Urinary bladder (tissue), 4 donors: ENCODE measurements at places on chromosomes 7 and 10. TPM values are rescaled to one million over a fixed set of nuclear protein-coding genes. Genes with fewer than 3 reads are reported as not detected.

The ABCA13 gene
- polyA plus RNA-seq = 0.22 TPM

GRCh38 chr7:102424787-102425218 is 8.6 kb upstream of the ORAI2 start:
- DNase-seq = no peak

DNA sequence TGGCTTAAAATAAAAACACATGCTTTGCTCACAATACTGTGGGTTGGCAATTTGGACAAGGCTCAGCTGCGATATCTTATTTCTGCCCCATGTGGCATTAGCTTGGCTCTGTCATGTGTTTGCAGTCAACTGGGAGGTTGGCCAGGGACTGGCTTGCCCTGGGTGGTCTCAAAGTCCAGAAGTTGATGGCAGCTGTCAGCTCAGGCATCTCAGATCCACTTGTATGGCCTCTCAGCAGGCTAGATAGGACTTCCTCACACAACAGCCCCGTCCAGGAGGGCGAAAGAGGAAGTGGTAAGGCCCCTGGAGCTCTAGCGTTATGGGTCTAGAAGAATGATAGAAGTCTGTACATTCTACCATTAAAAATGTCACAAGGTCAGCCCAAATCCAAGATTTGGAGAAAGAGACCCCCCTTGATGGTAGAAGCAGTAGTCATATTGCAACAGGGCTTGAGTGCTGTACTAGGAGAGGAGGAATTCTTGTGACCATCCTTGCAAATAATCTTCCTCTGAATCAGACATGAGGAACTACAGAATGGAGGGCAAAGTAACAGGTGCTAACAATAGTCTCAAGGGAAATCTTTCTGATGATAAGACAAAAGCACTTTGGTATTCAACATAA is 166.2 kb downstream of the FAM107B start:
- DNase-seq = no peak

DNA sequence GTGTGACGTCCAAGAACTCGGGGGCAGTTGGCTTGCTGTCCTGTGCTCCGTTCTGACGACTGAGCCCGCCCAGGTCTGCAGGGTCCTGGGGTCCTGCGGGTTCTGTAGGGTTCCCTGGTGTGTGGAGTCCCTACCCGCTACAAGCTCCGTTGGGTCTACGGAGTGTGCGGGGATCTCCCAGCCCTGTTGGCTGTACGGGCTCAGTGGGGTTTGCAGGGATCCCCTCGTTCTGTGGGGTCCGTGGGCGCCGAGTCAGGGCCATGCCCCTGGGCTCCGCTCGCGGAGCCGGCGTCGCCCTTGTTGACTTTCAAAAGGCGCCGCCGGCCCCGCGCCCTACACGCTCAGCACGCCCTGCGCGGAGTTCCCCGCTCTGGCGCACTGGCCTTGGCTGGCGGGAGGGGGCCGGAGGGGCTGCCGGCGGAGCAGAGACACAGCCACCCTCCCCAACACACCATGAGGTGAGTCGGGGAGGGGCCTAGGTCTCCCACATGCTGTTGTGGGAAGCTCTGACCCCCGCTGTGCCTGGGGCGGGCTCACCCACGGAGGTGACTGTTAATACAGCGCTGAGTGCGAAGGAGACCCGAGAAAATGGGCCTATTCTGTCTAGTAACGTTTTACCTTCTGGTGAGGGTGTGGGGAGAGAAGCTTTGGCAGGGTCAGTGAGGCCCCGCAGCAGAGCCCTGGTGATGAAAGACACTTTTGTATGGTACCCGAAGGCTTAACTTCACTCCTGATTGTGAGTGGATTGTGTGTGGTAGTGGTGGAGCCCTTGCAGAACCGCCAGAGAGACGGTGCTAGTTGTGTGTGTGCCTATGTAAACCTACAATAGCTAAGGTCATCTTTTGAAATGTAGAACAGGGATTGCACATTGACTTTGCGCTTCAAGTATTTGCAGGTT is 8.1 kb downstream of the TASOR2 start:
- no peak for DNase-seq

DNA sequence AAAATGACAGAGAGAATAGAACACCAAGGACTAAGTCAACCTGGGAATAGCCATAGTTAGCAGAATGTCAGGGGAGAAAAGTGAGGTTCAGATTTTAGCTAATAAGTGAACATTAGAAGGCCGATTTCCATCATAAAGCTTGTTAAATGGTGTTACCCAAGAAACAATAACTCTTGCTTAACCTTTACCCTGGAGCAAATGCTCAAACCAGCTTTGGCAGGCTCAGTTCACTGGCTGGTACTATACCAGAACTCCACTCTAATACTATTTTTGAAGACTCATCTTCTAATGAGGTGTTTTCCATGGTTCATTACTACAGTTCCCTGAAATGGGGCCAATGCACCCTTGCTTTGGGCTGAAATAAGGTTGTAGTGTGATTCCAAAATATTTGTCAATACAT is 61.3 kb downstream of the RNLS start:
- DNase-seq = no peak

- DNase-seq = no peak
Measured at GRCh38 chr7:22827563-22827962, 4.9 kb upstream of the TOMM7 start.

GRCh38 chr7:113087071-113087998 is 708 bp upstream of the GPR85 start:
- DNase-seq = peak; percentile 56

DNA sequence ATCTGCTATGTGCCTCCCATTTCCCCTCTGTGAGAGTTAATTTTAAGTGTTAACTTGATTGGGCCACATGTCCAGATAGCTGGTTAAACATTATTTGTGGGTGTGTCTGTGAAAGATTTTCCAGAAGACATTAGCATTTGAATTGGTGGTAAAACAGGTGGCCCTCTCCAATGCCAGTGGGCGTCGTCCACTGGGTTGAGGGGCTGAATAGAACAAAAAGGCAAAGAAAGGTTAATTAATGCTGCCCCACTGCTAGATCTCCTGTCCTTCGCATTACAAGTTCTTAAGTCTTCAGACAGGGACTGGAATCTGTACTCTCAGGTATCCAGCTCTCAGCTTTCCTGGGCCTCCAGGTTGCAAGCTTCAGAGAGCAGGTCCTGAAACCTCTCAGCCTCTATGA is 1160.9 kb upstream of the LRRN3 start:
- no peak for DNase-seq

- DNase-seq = no peak
Measured at GRCh38 chr7:5276611-5277010, 6.1 kb upstream of the SLC29A4 start.
